ENCODE measurements at places on chromosomes 2 and 18. TPM values are rescaled to one million over a fixed set of nuclear protein-coding genes. Genes with fewer than 3 reads are reported as not detected.

GRCh38 chr2:94999431-94999883, 26.1 kb upstream of the MAL start:
- no peaks in the 10 kb centered on the region for H3K36me3 ChIP-seq
- H3K27me3 ChIP-seq: no peaks in the 10 kb centered on the region
- no peak for DNase-seq
- no peaks in the 10 kb centered on the region for H3K4me1 ChIP-seq
- no peak overlapping the region for H3K27ac ChIP-seq

- H3K27me3 ChIP-seq: no peaks in the 10 kb centered on the region
- no peak overlapping the region for H3K27ac ChIP-seq
- no peak overlapping the region for H3K4me3 ChIP-seq
- H3K36me3 ChIP-seq: no peaks in the 10 kb centered on the region
These were observed 1287.8 kb upstream of the TMEFF2 start for GRCh38 chr2:193482557-193482956.

- H3K4me1 ChIP-seq: no peaks in the 10 kb centered on the region
- no peak overlapping the region for H3K27ac ChIP-seq
- H3K27me3 ChIP-seq: no peaks in the 10 kb centered on the region
- H3K36me3 ChIP-seq: no peaks in the 10 kb centered on the region
These were observed 116.4 kb downstream of the RTP5 start for GRCh38 chr2:241985986-241986329.

GRCh38 chr18:44841752-44842587, 161.3 kb downstream of the SETBP1 start:
- no peak overlapping the region for H3K4me3 ChIP-seq
- H3K27ac ChIP-seq: no peak overlapping the region
- no peak for DNase-seq
- H3K27me3 ChIP-seq: no peaks in the 10 kb centered on the region
- H3K36me3 ChIP-seq: no peaks in the 10 kb centered on the region
- no peaks in the 10 kb centered on the region for H3K4me1 ChIP-seq

The ASB18 gene
- not detected for total RNA-seq

All from breast epithelium (tissue), 4 donors.